ENCODE measurements at places on chromosomes 11 and 22.

- DNase-seq = peak; percentile 32
These were observed 1.0 kb downstream of the NUP98 start for GRCh38 chr11:3796346-3796745.

DNA sequence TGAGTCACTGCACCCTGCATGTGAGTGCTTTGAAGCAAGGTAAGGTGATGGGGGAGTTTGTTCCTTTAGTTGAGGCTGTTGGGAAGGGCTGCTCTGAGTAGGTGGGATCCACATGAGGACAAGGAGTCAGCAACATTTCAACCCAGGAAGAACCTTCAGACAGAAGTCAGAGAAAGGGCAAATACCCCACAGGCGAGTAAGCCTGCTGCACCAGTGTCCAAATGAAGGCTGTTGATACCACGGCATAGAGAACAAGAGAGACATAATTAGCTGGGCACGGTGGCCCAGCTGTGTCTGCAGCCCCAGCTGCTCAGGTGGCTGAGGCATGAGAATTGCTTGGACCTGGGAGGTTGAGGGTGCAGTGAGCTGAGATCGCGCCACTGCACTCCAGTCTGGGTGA, 54.3 kb upstream of the CLMP start:
- no peak for DNase-seq

- no peak for DNase-seq
These were observed 66.8 kb downstream of the DEPDC5 start for GRCh38 chr22:31820655-31821054.

DNA sequence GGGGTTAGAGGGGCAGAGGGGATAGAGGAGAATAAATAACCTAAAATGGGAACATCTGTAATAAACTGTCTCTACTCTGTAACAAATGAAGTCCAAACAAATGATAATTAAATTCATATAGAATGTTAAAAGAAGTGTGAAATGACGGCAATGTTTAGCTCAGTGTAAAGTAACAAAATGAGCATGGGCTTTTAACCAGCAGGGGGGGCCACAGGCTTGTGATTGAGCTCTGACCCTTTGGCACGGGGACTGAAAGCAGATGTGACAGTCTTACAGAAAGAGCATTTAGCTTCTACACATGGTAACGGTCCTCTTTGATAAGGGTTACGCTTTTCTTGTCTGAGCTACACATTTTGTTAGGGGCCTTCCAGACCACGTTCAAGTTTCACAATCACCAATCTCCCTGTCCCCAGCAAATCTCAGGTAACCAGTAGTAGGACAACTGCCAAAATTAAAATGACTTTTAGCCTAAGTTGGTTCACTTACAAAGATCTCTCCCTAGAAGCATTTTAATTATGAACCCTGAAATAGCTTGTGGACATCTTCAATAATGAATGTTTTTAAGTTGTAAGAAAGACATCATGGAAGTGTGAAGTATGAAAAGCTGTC, 262.5 kb downstream of the DCDC1 start:
- DNase-seq = peak; percentile 91

- peak; percentile 58 for DNase-seq
These were observed 14.8 kb downstream of the TRIM29 start for GRCh38 chr11:120122924-120123683.

- DNase-seq = peak; percentile 45
These were observed 148.3 kb upstream of the POU2AF2 start for GRCh38 chr11:111097191-111097590.

GRCh38 chr22:50194037-50194805, 6.6 kb upstream of the SELENOO start:
- no peak for DNase-seq
